ENCODE measurements at places on chromosomes 16 and 17. TPM values are rescaled to one million over a fixed set of nuclear protein-coding genes. Genes with fewer than 3 reads are reported as not detected.

CA7 gene
- polyA plus RNA-seq: not detected

TBX4 gene
- polyA plus RNA-seq: 3.7 TPM

TBX21 gene
- polyA plus RNA-seq: not detected

COX10 gene
- polyA plus RNA-seq: 11.9 TPM

ITGAE gene
- 69.9 TPM for polyA plus RNA-seq

MT1F gene
- 7.8 TPM for polyA plus RNA-seq

PRCD gene
- polyA plus RNA-seq: 0.21 TPM

OTOP3 gene
- polyA plus RNA-seq: not detected

CDH16 gene
- polyA plus RNA-seq: not detected

NOTUM gene
- 0.06 TPM for polyA plus RNA-seq

KRT33A gene
- polyA plus RNA-seq: not detected

SMIM5 gene
- not detected for polyA plus RNA-seq

PPP1R27 gene
- not detected for polyA plus RNA-seq

RMI2 gene
- 1.7 TPM for polyA plus RNA-seq

PDE6G gene
- polyA plus RNA-seq: 0.36 TPM

All from BJ (cell line).